ENCODE measurements at places on chromosomes 2 and 18.
A peak's percentile ranks its signal among the peaks of the same experiment; 100 is the strongest.

DNA sequence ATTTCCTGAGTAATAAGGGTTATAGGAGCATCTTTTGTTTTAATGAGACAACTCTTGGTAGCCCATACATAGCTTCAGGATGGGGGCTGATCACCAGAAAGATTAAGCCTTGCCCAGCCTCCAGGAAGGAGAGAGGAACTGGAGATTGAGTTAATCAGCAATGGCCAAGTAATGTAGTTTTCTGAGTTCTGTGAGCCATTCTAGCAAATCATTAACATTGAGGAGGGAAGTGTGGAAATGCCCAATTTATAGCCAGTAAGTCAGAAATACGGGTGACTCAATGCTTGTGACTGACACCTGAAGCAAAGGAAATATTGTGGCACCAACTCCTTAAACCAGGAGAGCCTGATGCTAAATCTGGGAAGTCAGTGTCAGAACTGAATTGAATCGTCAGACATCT lies 205.1 kb upstream of the SRD5A2 start:
- DNase-seq, result no peak

DNA sequence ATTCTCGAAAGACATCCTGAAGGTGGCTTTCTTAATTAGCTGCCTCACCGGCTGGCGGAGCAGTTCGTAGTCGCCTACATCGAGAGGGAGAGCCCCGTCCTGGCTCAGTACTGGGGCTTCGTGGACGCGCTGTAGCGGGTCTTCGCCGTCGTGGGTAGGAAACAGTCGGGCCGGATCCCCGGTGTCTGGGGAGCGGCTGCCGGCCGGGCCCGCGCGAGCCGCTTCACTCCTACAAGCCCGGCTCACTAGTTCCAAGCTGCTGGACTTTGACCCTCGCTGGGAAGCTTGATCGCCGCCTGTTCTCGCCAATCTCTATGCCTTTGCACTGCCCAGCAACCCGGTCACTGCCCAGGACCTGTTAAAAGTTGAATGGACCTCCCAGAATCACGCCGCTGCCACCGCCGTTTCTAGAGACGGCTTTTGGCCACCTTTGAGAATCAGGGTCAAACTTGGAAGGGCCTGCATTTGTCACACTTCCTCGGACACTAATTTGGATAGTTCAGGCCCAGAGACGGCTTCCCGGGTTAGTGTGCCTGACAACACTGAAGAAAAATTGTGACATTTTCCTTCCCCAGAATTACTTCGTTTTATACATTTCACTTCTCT lies 41.4 kb upstream of the AKAIN1 start:
- no peak for DNase-seq

- peak; percentile 23 for DNase-seq
Measured at GRCh38 chr18:39675368-39675767, 2109.8 kb upstream of the CELF4 start.

GRCh38 chr18:48629730-48630324 lies 91.0 kb downstream of the CTIF start:
- no peak for DNase-seq

- DNase-seq, result no peak
Measured at GRCh38 chr2:23629772-23630480, 244.9 kb downstream of the KLHL29 start.

DNA sequence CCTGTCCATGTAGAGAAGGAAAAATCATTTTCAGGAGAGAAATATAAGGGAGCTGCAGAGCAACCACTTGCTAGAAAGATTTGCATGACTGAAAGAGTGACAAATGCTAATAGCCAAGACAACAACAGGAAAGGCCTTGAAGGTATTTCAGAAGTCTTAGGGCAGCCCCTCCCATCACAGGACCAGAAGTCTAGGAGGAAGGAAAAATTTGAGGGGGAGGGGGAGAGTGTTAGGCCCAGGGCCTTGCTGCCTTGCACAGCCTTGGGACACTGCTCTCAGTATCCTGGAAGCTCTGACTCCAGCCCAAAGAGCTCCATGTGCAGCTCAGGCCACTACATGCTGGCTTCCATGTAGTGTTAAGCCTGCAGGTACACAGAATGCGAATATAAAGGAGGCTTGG lies 266.9 kb downstream of the GLI2 start:
- DNase-seq, result no peak

- peak; percentile 91 for DNase-seq
Measured at GRCh38 chr2:195579776-195580555, 77.1 kb upstream of the SLC39A10 start.

GRCh38 chr18:33706391-33706790 lies 128.4 kb downstream of the ASXL3 start:
- no peak for DNase-seq

- peak; percentile 26 for DNase-seq
Measured at GRCh38 chr2:222842491-222843174, 18.2 kb upstream of the ACSL3 start.

DNA sequence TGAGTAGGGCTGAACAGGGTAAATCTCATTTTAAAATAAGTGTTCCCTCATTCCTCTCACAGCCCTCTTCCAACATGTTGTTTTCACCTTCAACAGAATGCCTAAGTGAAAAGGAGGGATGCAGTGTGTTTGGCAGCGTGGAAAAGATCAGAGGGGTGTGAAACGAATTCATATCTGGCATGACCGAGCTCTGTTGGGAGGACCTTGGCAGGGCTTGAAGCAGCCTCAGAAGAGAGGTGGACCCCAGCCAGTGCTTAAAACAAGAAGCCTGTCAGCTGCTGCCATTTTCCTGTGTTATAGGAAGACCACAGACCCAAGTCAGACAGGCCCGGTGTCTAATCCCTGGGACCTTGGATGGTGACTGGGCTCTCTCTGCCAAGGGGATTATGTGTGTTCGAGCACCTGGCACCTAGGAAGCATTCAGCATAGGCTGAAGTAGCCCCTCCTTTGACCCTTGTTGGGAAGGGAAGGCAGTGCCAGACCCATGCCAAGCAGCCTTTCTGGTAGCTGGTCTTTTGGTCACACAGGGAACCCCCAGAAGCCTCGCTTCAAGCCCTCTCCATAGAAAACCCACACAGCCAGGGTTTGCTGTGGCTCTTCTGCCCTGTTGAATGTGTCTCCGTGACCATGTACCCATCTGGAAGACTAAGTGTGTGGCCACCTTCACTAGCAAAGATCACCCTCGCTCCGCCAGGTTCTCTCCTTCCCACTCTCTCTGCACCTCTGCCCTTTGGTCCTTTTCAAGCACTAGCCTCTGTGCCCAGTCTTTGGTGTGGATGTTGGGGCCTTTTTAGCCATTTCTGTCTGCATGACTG lies 87.5 kb upstream of the ST3GAL5 start:
- DNase-seq, result no peak

GRCh38 chr18:26656944-26657536 lies 108.7 kb upstream of the KCTD1 start:
- peak; percentile 48 for DNase-seq

- no peak for DNase-seq
Measured at GRCh38 chr2:206354129-206354528, 79.7 kb downstream of the ZDBF2 start.

- DNase-seq, result no peak
Measured at GRCh38 chr18:79570266-79571201, 109.1 kb upstream of the CTDP1 start.

DNA sequence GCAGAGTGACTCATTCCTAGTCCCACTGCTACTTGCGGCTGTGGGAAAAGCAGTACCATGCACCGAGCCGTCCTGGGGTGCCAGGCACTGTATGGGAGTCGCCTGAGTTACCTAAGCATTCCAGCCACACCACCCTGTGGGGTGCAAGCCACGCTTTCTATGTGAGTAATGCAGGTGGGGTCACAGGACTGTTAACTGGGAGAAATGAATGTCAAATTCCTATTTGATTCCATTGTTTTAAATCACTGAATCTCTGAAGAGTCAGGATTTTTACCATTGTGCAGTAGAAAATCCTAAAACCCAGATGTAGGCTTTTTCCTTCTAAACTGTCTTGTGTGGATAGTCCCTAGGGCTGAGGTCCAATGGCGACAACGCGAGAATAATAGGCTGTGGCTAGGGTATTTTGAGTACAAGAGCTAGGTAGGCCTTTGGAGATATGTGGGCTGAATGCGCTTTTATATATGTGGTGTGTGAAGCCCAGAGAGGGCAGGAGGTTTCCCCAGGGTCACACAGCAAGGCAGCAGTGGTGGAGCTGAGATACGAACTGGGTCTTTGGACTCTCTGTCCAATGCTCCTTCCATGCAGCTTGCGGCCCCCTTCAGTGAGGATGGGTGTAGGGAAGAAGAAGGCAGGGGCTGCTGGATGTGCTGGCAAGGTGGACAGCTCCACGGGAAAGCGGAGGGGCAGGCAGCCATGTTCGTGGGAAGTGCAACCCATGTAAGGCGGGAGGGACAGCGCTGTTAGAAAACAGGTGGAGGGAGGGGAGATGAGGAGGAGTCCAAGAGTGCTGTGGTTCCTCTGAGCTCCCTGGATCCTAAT lies 83.2 kb downstream of the DDX1 start:
- no peak for DNase-seq

- DNase-seq, result no peak
Measured at GRCh38 chr2:102662833-102663232, 43.5 kb downstream of the SLC9A2 start.

GRCh38 chr18:58716060-58716756 lies 44.9 kb downstream of the MALT1 start:
- DNase-seq, result peak; percentile 20

- no peak for DNase-seq
Measured at GRCh38 chr2:176128982-176129796, at the start of gene HOXD8. TSS of gene HOXD8 (plus strand) at chr2:176129705. CDS start at chr2:176130367, 662 bp downstream.

DNA sequence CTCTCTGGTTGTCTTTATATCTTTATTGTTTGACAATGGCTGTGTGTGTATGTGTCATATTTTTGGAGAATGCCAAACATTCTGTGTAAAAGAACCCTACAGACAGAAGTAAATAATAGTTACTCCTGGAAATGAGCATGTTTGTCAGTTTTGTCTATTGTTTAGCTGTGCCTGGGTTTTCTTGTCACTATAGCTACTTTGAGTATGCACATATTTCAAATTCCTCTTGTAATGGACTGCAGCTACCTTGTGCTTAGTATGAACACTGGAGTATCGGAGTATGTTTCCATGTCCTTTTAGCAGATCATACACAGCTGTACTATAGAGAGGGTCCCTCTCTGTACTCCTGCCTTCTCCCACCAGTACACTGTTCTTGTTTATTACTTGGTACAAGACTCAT lies 58.0 kb upstream of the DOCK10 start:
- DNase-seq, result no peak

GRCh38 chr2:131093696-131094462 lies 619 bp upstream of the FAM168B start:
- peak; percentile 12 for DNase-seq

DNA sequence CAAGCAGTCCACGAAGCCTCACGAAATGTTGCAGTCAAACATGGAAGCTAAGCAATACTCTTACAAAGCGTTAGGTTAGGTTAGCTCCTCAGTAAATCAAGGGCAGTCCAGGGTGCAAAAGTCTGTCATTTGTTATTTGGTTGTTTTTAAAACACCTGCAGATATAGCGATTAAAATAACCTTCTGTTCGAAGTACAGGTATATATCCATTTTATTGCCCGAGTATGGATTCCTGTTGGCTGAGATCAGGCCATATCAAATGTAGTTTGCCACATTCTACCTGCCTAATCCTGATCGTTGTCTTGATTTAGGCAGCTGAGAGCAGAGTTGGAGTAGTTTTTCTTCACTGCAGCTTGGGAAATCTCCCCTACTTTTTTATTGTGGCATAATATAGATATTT lies 99.5 kb upstream of the EPB41L3 start:
- DNase-seq, result no peak

DNA sequence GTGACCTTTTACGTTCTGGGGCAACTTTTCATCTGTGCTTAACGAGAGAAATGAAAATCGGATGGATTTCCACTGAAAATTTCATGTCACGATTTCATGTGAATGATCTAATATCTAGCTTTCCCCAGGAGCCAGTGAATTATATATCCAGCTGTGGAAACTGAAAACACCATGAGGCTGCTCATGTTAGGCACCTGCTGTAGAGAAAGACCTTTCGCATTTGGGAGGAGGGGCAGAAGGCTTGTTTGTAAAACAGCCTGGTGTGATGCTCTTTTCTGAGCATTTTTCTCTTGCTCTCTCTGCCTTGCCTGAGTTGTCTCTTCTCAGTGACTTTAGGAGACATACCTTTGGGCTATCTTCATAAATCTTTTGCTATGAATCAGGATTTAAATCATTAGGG lies 84.6 kb upstream of the CYP1B1 start:
- DNase-seq, result no peak

- no peak for DNase-seq
Measured at GRCh38 chr2:133755480-133756300, 187.4 kb upstream of the NCKAP5 start.

DNA sequence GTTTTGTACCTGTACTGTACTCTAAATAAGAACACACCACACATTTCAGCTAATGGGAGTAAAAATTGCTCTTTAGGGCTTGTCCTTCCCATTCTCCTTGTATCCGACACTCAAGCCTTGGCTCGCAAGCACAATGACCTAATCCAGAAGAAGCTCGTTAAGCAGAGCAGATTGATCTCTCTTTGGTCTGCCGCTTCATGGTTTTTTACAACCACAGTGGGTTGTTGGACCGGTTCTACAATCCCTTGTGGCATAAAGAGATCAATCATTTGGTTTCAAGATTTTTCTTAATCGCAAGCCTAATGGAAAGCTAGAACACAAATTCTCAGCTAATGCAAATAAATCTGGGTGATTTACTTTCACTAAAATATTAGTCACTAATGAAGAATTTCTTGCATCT lies 662.1 kb downstream of the LRP1B start:
- no peak for DNase-seq

- no peak for DNase-seq
Measured at GRCh38 chr2:222523783-222524544, 99.6 kb downstream of the SGPP2 start.

DNA sequence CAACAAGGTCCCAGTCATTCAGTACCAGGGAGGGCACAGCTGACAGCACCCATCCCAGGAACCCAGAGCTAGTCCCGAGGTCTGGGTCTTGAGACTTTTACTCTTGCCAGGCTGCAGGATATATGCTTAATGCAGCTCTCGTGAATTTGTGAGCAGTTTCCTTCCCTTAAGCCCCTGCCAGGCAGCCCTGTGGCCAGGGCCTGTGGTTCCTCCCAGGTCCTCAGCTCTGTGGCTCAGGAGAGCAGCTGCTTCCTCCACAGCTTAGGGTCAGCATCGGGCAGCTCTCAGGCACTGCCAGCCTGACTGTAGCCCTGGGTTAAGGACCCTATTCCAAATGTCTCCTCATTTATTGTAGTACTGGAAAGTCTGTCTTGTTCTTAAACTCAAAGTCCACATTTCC lies 1384.8 kb downstream of the RPIA start:
- DNase-seq, result no peak

GRCh38 chr2:241844831-241845578 lies 13.7 kb downstream of the PDCD1 start:
- no peak for DNase-seq

- no peak for DNase-seq
Measured at GRCh38 chr2:18345848-18346247, 214.6 kb downstream of the RDH14 start.

GRCh38 chr2:64337314-64337713 lies 116.6 kb upstream of the LGALSL start:
- DNase-seq, result no peak

GRCh38 chr2:164593959-164594358 lies 27.3 kb downstream of the GRB14 start:
- no peak for DNase-seq

DNA sequence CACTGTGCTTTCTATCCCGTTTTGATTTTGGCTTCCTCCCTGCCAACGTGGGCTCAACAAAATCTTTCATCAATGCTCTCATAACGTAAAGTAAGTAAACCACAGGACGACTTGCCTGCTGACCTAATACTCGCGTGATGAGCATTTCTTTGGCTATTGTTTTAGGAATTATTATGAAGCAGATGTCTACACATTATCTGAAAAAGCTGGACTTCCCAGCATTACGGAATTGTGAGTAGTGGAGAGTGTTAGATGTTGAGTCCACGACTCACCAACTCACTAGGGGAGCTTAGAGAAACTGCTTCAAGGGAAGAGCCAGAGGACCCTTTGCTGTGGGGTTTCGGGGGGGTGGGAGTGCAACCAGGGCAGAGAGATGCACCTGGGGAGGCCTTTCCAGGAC lies 21.9 kb downstream of the HJURP start:
- DNase-seq, result no peak

Data from KBM-7 (cell line).